ENCODE measurements at places on chromosomes 7 and 10. TPM values are rescaled to one million over a fixed set of nuclear protein-coding genes. Genes with fewer than 3 reads are reported as not detected.

- no peak overlapping the region for H3K4me3 ChIP-seq
- no peaks in the 10 kb centered on the region for H3K36me3 ChIP-seq
Observed at GRCh38 chr10:100628061-100628460, 92.3 kb downstream of the HIF1AN start.

- H3K36me3 ChIP-seq: no peaks in the 10 kb centered on the region
- no peak for DNase-seq
- no peak overlapping the region for H3K4me3 ChIP-seq
- H3K27ac ChIP-seq: no peak overlapping the region
Observed at GRCh38 chr10:4807761-4808507, 18.1 kb upstream of the AKR1E2 start.

The COBL gene
- total RNA-seq: not detected

DNA sequence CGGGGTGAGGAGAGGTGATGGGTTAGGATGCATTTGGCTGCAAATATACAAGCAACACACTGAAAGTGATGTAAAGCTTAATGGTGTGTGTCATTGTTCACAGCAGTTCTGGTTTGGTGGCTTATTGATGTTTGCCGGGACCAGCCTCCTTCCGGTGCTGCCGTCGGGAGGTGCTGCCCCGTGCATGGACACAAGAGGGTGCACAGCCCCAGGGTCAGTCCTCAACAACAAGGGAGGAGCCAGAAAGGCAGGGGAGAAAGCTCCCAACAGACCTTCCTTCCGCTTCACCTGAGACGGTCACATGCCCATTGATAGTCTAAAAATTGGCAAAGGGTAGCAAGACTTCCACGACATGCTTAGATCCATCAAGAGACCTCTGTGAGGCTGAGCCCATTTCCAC is 9.5 kb downstream of the RNF32 start:
- no peaks in the 10 kb centered on the region for H3K27me3 ChIP-seq
- H3K4me1 ChIP-seq: no peaks in the 10 kb centered on the region
- no peak overlapping the region for H3K27ac ChIP-seq
- H3K4me3 ChIP-seq: no peak overlapping the region

GRCh38 chr10:97149079-97149531 is 36.7 kb downstream of the SLIT1 start:
- H3K4me1 ChIP-seq: no peaks in the 10 kb centered on the region
- no peaks in the 10 kb centered on the region for H3K27me3 ChIP-seq
- H3K4me3 ChIP-seq: no peak overlapping the region
- no peak for DNase-seq
- no peaks in the 10 kb centered on the region for H3K36me3 ChIP-seq
- H3K27ac ChIP-seq: no peak overlapping the region

GRCh38 chr7:98840722-98841121 is 29.1 kb downstream of the TMEM130 start:
- no peaks in the 10 kb centered on the region for H3K36me3 ChIP-seq
- H3K4me3 ChIP-seq: no peak overlapping the region
- no peaks in the 10 kb centered on the region for H3K4me1 ChIP-seq
- H3K27me3 ChIP-seq: no peaks in the 10 kb centered on the region
- no peak for DNase-seq
- H3K27ac ChIP-seq: no peak overlapping the region

- H3K36me3 ChIP-seq: peaks cover 4% of the 10 kb centered on the region
- H3K27ac ChIP-seq: no peak overlapping the region
- H3K4me3 ChIP-seq: no peak overlapping the region
- DNase-seq: no peak
- H3K27me3 ChIP-seq: no peaks in the 10 kb centered on the region
- peaks cover 15% of the 10 kb centered on the region for H3K4me1 ChIP-seq
Observed at GRCh38 chr7:140722254-140722653, 25.7 kb downstream of the NDUFB2 start.

The ASB10 gene
- not detected for total RNA-seq

The MKI67 gene
- 0.93 TPM for total RNA-seq

DNA sequence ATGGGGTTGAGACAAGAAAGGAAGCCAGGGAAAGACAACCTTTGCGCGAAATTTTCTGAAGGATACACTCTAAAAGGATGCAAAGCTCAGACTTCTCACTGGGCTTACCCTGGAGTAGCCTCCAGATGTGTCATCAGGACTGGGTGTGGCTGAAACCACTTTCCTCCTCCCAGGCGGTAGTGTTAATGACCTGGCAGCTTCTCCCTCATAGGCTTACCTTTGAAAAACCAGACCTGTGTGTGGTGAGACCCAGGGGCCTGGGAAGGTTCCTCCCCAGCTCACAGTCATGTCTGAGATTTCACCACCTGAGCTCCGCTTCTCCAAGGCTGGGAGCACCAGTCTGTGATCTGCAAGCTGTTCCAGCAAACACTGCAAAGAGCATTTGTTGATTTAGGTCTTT is 93.7 kb downstream of the EPC1 start:
- H3K4me3 ChIP-seq: no peak overlapping the region
- H3K36me3 ChIP-seq: no peaks in the 10 kb centered on the region
- no peak for DNase-seq
- no peak overlapping the region for H3K27ac ChIP-seq

GRCh38 chr7:71548746-71549145 is 416.8 kb downstream of the GALNT17 start:
- H3K4me1 ChIP-seq: no peaks in the 10 kb centered on the region
- H3K36me3 ChIP-seq: no peaks in the 10 kb centered on the region
- H3K27ac ChIP-seq: no peak overlapping the region
- no peaks in the 10 kb centered on the region for H3K27me3 ChIP-seq
- no peak for DNase-seq

The HOXA5 gene
- not detected for total RNA-seq

GRCh38 chr7:927031-927671 is 27.3 kb downstream of the ADAP1 start:
- no peak overlapping the region for H3K27ac ChIP-seq
- H3K36me3 ChIP-seq: no peaks in the 10 kb centered on the region
- no peak overlapping the region for H3K4me3 ChIP-seq
- H3K4me1 ChIP-seq: peaks cover 19% of the 10 kb centered on the region
- DNase-seq: no peak

All from CD4-positive, alpha-beta memory T cell (primary cell).